ENCODE measurements at places on chromosomes 3 and 15. TPM values are rescaled to one million over a fixed set of nuclear protein-coding genes. Genes with fewer than 3 reads are reported as not detected.
A peak's percentile ranks its signal among the peaks of the same experiment; 100 is the strongest.

AHSG gene
- 237 TPM for total RNA-seq

- H3K36me3 ChIP-seq, result no peaks in the 10 kb centered on the region
- no peak for DNase-seq
- H3K4me1 ChIP-seq, result no peaks in the 10 kb centered on the region
- H3K4me3 ChIP-seq, result no peak overlapping the region
Measured at GRCh38 chr3:6655275-6655674, 205.6 kb upstream of the GRM7 start.

DNA sequence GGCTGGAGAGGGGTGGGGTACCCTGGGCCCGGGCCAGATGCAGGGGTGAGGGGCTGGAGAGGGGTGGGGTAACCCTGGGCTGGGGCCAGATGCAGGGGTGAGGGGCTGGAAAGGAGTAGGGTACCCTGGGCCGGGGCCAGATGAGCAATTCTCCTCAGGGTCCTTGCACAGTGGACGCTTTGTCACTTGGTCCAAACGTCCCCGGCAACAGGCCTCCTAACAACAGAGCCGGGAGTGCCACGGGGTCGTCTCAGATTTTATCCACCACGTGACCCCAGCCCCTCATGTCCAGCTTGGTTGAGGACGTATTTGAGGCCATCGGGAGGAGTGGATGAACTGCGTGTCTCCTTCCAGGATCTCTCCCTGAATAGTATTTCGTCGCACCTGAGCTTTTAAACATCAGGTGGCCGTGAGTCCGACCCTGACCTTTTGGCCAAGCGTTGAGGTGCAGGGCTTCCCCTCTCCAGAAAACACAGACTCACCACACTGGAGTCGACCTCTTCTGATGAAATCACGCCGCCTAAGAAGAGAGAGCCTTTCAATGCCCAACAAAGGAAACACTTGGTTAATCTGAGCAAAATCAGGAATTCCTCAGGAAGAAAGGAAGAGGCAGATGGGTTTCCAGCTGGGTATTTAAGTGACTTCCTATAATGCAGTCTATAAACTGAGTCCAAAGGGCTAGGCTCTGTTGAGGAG lies 12.8 kb upstream of the LRRC15 start:
- no peaks in the 10 kb centered on the region for H3K27me3 ChIP-seq
- H3K36me3 ChIP-seq, result no peaks in the 10 kb centered on the region
- no peak overlapping the region for H3K27ac ChIP-seq

- no peaks in the 10 kb centered on the region for H3K4me1 ChIP-seq
- H3K36me3 ChIP-seq, result no peaks in the 10 kb centered on the region
- DNase-seq, result no peak
- H3K27me3 ChIP-seq, result no peaks in the 10 kb centered on the region
- no peak overlapping the region for H3K27ac ChIP-seq
Measured at GRCh38 chr15:60223176-60223575, 174.6 kb downstream of the ANXA2 start.

DNA sequence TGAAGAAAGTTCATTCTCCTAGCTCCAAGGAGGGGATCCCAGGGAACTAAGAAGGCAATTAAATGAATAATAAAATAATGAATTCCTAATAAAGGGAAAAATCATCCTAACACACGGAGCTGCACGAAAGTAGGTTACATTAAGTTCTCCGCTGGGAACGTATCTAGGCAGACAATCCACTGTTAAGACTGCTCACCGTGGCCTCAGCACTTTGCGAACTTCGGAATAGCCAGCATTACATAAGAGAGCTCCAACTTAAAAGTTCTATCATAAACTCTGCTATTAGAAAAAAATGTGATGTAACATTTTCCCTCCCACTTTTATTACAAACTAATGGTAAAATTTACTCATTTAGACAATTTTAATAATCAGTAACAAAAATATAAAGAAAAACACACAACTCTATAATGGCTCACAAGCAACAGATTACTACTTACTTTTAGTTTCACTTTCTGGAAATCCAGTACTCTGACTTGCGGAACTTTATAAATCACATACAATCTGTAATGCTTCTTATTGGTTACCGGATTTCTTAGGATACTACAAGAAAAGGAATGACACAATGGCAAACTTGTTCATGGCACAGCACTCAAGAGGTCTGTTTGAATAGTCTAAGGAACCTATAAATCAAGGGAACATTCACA lies 8.5 kb downstream of the SNRPA1 start:
- H3K27ac ChIP-seq, result no peak overlapping the region
- peaks cover 3% of the 10 kb centered on the region for H3K4me1 ChIP-seq
- no peak for DNase-seq
- peaks cover 2% of the 10 kb centered on the region for H3K36me3 ChIP-seq

CILP gene
- total RNA-seq, result not detected

GRCh38 chr15:71052356-71052755 lies 62.9 kb upstream of the THSD4 start:
- no peaks in the 10 kb centered on the region for H3K27me3 ChIP-seq
- no peaks in the 10 kb centered on the region for H3K36me3 ChIP-seq
- H3K4me1 ChIP-seq, result no peaks in the 10 kb centered on the region
- H3K27ac ChIP-seq, result no peak overlapping the region
- DNase-seq, result no peak

DNA sequence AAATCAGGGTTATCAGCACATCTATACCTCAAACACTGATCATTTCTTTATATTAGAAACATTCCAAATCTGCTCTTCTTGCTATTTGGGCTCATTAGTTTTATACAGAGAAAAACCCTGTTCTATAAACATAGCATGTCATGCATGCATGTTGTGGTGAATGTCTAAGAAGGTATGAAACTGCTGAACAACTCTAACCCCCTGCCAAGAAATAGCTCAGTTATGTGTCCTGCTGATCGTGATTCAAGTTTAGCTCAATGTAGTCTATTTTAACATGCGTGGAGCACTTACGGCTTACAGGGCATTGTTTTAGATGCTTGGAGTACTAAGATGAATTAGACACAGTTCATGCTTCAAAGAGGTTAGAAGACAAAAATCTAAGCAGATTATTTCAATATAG lies 35.8 kb downstream of the MYH15 start:
- no peak overlapping the region for H3K4me3 ChIP-seq
- no peak overlapping the region for H3K27ac ChIP-seq
- DNase-seq, result no peak
- no peaks in the 10 kb centered on the region for H3K27me3 ChIP-seq

IMPG2 gene
- total RNA-seq, result 0.07 TPM

- H3K4me1 ChIP-seq, result no peaks in the 10 kb centered on the region
- no peak overlapping the region for H3K27ac ChIP-seq
- no peak for DNase-seq
- H3K27me3 ChIP-seq, result no peaks in the 10 kb centered on the region
Measured at GRCh38 chr3:153215497-153215896, 53.5 kb downstream of the RAP2B start.

BUB1B gene
- 62.7 TPM for total RNA-seq

- no peak for DNase-seq
- H3K36me3 ChIP-seq, result no peaks in the 10 kb centered on the region
- H3K27ac ChIP-seq, result no peak overlapping the region
- H3K4me3 ChIP-seq, result no peak overlapping the region
- no peaks in the 10 kb centered on the region for H3K27me3 ChIP-seq
Measured at GRCh38 chr3:117734496-117734895, 1024.9 kb downstream of the TUSC7 start.

GRCh38 chr3:15295506-15295905 lies 36.9 kb downstream of the SH3BP5 start:
- no peak overlapping the region for H3K4me3 ChIP-seq
- DNase-seq, result no peak
- 0 out of 2 replicates have a peak, but pooled peaks cover 2% of the 10 kb centered on the region for H3K4me1 ChIP-seq

- H3K4me3 ChIP-seq, result no peak overlapping the region
- no peaks in the 10 kb centered on the region for H3K27me3 ChIP-seq
- no peaks in the 10 kb centered on the region for H3K36me3 ChIP-seq
- peaks cover 17% of the 10 kb centered on the region for H3K4me1 ChIP-seq
Measured at GRCh38 chr15:77506311-77507142, 85.8 kb downstream of the HMG20A start.

- H3K4me1 ChIP-seq, result no peaks in the 10 kb centered on the region
- H3K27ac ChIP-seq, result no peak overlapping the region
- H3K4me3 ChIP-seq, result no peak overlapping the region
- no peaks in the 10 kb centered on the region for H3K27me3 ChIP-seq
Measured at GRCh38 chr3:84925571-84925970, 33.2 kb upstream of the CADM2 start.

- no peaks in the 10 kb centered on the region for H3K27me3 ChIP-seq
- H3K4me3 ChIP-seq, result peak overlapping the region; percentile 97
- peaks cover 2% of the 10 kb centered on the region for H3K36me3 ChIP-seq
- no peaks in the 10 kb centered on the region for H3K4me1 ChIP-seq
- H3K27ac ChIP-seq, result peak overlapping the region; percentile 99
Measured at GRCh38 chr15:42549032-42549491, 424 bp downstream of the HAUS2 start.

- H3K36me3 ChIP-seq, result peaks cover 1% of the 10 kb centered on the region
- DNase-seq, result no peak
Measured at GRCh38 chr3:37935290-37935668, 55.3 kb upstream of the VILL start.

STAC gene
- total RNA-seq, result not detected

DNA sequence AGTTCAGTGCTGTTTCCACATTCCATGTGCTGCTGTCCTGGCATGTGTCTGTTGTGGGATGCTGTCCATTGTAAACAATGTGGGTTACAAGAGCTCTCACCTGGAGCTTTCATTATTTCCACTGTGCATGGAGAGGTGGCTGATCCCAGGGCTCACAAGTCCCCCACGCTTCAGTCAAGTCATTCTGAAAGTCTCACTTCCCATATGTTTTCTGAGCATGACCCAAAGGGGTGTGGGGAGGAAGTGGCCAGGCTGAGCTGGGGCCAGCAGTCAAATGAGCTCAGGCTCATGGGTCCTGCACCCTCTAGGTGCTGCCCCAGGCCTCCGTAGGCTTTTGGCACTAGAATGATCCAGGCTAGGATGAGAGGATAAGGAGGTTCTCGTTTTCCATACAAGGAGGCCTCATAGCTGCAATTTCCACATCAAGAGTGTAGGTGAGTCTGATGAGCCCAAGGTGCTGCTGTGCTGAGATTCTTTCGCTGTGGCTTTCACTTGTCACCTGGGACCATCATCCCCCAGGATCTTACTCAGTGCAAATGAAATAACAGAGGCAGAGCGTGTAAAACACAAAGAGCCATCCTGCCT lies 22.0 kb downstream of the STARD5 start:
- no peak overlapping the region for H3K4me3 ChIP-seq
- no peaks in the 10 kb centered on the region for H3K36me3 ChIP-seq
- no peaks in the 10 kb centered on the region for H3K4me1 ChIP-seq
- no peak overlapping the region for H3K27ac ChIP-seq

- no peaks in the 10 kb centered on the region for H3K36me3 ChIP-seq
- DNase-seq, result no peak
- peaks cover 13% of the 10 kb centered on the region for H3K4me1 ChIP-seq
- H3K27me3 ChIP-seq, result no peaks in the 10 kb centered on the region
- no peak overlapping the region for H3K27ac ChIP-seq
Measured at GRCh38 chr3:178537122-178537705, 978 bp downstream of the KCNMB2 start.

DNA sequence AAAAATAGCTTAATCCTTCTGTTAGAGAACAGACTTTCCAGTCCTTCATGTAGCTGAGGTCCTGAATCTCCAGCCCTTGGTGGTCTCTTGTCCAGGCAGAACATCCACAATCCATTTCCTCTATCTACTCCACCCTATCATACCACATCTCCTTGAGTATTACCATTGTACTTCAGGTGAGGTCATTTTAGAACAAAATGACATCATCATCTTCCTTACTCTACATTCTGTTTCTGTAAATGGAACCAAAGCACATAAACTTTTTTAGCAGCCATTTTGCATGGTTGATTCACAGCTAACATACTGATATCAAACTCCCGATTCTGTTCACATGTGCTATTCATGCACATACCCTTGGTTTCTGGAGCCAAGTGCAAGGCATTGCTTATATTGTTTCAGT lies 112.4 kb downstream of the C3orf70 start:
- H3K27me3 ChIP-seq, result no peaks in the 10 kb centered on the region
- no peaks in the 10 kb centered on the region for H3K36me3 ChIP-seq
- no peak overlapping the region for H3K27ac ChIP-seq
- no peaks in the 10 kb centered on the region for H3K4me1 ChIP-seq

GRCh38 chr3:138355071-138355470 lies 6.7 kb downstream of the MRAS start:
- H3K27ac ChIP-seq, result no peak overlapping the region
- no peaks in the 10 kb centered on the region for H3K36me3 ChIP-seq
- no peak for DNase-seq
- no peak overlapping the region for H3K4me3 ChIP-seq

CD86 gene
- not detected for total RNA-seq

CYP8B1 gene
- not detected for total RNA-seq

DNA sequence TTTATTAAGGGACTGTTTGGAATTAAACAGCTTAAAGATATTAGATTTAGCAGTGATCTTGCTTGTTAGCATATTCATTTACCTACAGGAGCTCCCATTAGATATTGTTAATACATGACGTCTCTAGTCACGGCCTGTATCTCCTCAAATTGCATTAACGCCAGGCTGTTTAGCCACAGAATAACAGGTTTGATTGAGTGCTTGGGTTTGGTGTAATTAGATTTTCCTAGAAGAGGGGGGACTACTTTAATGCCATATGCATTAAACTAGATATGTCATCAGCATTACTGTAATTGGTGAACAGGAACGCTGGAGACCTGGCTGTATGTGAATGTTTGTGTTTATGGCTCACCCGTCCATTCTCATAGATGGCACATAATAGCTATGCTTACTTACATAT lies 841.4 kb upstream of the NR2F2 start:
- peaks cover 5% of the 10 kb centered on the region for H3K4me1 ChIP-seq
- no peak overlapping the region for H3K27ac ChIP-seq
- no peaks in the 10 kb centered on the region for H3K27me3 ChIP-seq
- no peak overlapping the region for H3K4me3 ChIP-seq
- H3K36me3 ChIP-seq, result no peaks in the 10 kb centered on the region
- no peak for DNase-seq

DNA sequence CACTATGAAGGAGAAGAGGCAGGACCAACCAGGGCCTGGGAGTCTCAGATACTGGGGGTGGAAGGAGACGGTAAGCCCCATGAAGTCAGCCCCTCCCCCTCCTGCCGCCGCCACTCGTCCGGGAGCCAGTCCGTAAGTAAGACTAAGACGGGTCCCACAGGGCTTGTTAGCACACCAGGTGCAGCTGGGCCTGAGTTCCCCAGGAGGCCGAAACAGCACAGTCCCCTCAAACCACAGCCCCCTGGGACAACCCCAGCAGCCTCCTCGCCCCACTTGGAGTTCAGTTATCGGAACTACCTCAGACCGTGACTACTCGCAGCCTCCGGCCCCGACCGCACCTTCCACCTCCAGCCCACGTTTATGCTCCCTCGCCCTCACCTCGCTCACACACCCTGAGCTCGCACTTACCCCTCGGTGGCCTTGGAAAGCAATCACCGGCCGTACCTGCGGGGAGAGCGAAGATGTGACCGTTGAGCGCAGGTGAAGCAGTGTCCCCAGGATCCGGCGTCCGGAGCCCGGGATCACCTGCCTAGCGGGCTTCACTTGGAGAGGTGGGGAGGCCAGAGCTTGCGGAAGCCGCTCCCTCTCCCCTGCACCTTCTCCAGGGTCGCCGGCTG lies 557 bp downstream of the ELL3 start:
- peaks cover 1% of the 10 kb centered on the region for H3K36me3 ChIP-seq
- H3K27me3 ChIP-seq, result no peaks in the 10 kb centered on the region
- no peak overlapping the region for H3K27ac ChIP-seq
- DNase-seq, result no peak
- H3K4me1 ChIP-seq, result no peaks in the 10 kb centered on the region

CISH gene
- 2.9 TPM for total RNA-seq

- H3K4me1 ChIP-seq, result no peaks in the 10 kb centered on the region
- DNase-seq, result no peak
- H3K4me3 ChIP-seq, result no peak overlapping the region
- no peak overlapping the region for H3K27ac ChIP-seq
- no peaks in the 10 kb centered on the region for H3K27me3 ChIP-seq
Measured at GRCh38 chr3:181333394-181333793, 343.9 kb upstream of the DNAJC19 start.
